ENCODE measurements at places on chromosomes 12 and 14.
A peak's percentile ranks its signal among the peaks of the same experiment; 100 is the strongest.

- DNase-seq: no peak
- no peaks in the 10 kb centered on the region for H3K27me3 ChIP-seq
- no peak overlapping the region for H3K27ac ChIP-seq
- peaks cover 2% of the 10 kb centered on the region for H3K4me1 ChIP-seq
These were observed 1187.3 kb upstream of the TMEM132C start for GRCh38 chr12:127079636-127080035.

DNA sequence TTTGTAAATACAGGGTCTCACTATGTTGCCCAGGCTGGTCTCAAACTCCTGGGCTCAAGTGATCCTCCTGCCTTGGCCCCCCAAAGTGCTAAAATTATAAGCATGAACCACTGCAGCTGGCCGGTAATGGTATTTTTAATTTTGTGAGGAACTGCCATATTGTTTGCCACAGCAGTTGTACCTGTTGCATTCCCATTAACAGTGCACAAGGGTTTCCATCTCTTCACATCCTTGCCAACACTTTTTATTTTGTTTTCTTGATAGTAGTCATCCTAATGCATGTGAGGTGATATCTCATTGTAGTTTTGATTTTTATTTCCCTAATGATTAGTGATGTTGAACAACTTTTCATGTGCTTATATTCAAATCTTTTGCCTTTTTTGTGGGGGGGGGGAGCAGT is 13.5 kb downstream of the OR5AU1 start:
- H3K4me1 ChIP-seq: no peaks in the 10 kb centered on the region

- peaks cover 25% of the 10 kb centered on the region for H3K4me1 ChIP-seq
- no peaks in the 10 kb centered on the region for H3K27me3 ChIP-seq
- H3K36me3 ChIP-seq: no peaks in the 10 kb centered on the region
- no peak for DNase-seq
These were observed 130.1 kb upstream of the HIF1A start for GRCh38 chr14:61565181-61565580.

GRCh38 chr14:36511981-36512584 is 7.9 kb downstream of the NKX2-1 start:
- no peak overlapping the region for H3K27ac ChIP-seq
- DNase-seq: no peak

GRCh38 chr12:121057794-121058193 is 18.7 kb upstream of the OASL start:
- H3K36me3 ChIP-seq: no peaks in the 10 kb centered on the region
- H3K4me3 ChIP-seq: no peak overlapping the region
- DNase-seq: no peak

- H3K27ac ChIP-seq: no peak overlapping the region
- no peaks in the 10 kb centered on the region for H3K27me3 ChIP-seq
- no peaks in the 10 kb centered on the region for H3K36me3 ChIP-seq
- no peaks in the 10 kb centered on the region for H3K4me1 ChIP-seq
- DNase-seq: no peak
- H3K4me3 ChIP-seq: no peak overlapping the region
These were observed 8.5 kb upstream of the VASH1 start for GRCh38 chr14:76752744-76753143.

GRCh38 chr12:93025145-93026103 is 96.3 kb upstream of the EEA1 start:
- no peak overlapping the region for H3K27ac ChIP-seq
- no peaks in the 10 kb centered on the region for H3K36me3 ChIP-seq
- H3K4me3 ChIP-seq: no peak overlapping the region

- no peak for DNase-seq
- H3K27ac ChIP-seq: no peak overlapping the region
- H3K27me3 ChIP-seq: no peaks in the 10 kb centered on the region
- peaks cover under 1% of the 10 kb centered on the region for H3K4me1 ChIP-seq
- H3K36me3 ChIP-seq: no peaks in the 10 kb centered on the region
These were observed 5.3 kb upstream of the PLEKHG3 start for GRCh38 chr14:64698903-64699302.

- H3K27ac ChIP-seq: no peak overlapping the region
- H3K4me3 ChIP-seq: no peak overlapping the region
- no peaks in the 10 kb centered on the region for H3K27me3 ChIP-seq
- H3K4me1 ChIP-seq: no peaks in the 10 kb centered on the region
- H3K36me3 ChIP-seq: no peaks in the 10 kb centered on the region
These were observed 76.6 kb upstream of the OSBPL8 start for GRCh38 chr12:76636121-76636692.

GRCh38 chr14:70052990-70053389 is 135.8 kb downstream of the SLC8A3 start:
- H3K4me3 ChIP-seq: no peak overlapping the region
- no peak for DNase-seq
- no peaks in the 10 kb centered on the region for H3K36me3 ChIP-seq
- no peak overlapping the region for H3K27ac ChIP-seq
- H3K27me3 ChIP-seq: no peaks in the 10 kb centered on the region

GRCh38 chr12:3697311-3697870 is 55.5 kb downstream of the CRACR2A start:
- no peaks in the 10 kb centered on the region for H3K27me3 ChIP-seq
- no peak for DNase-seq
- H3K4me1 ChIP-seq: no peaks in the 10 kb centered on the region
- no peak overlapping the region for H3K4me3 ChIP-seq
- H3K36me3 ChIP-seq: no peaks in the 10 kb centered on the region
- H3K27ac ChIP-seq: no peak overlapping the region

DNA sequence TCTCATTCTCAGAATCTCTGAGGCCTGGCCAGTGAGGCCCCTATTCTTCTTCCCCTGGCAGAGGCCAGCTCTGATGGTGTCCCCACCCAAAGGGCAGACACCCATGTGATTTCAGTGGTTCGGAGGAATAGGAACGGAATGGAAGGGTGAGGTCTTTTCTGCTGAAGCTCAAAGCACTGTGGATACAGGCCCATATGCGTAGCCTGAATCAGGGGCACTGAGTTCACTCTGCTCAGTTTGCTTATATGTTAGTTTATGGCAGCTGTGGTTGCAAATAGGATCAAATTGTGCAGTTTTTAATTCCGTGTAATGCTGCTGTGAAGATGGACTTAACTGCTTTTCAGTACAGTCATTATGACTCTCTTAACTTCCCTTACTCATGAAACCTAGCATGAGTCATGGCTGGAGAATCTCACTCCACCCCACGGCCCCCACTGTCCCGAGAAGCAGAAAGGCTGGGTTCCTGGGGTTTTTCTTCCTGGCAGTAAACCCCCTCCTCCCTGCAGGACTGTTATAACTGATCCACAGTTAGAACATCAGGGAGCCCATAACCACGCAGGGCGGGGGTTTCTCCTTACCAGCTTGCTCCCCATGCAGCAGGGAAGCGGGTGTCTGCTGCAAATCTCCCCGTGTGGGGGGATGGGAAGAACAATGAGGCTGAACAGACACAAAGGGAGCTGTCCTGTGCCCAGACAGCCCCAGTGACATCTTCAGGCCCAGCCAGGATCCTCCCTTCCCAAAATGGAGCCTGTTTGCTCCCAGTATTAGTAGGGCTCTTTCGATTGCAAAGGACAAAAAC is 122.7 kb downstream of the SLC38A6 start:
- peak overlapping the region; percentile 84 for H3K27ac ChIP-seq
- H3K27me3 ChIP-seq: no peaks in the 10 kb centered on the region
- peaks cover 27% of the 10 kb centered on the region for H3K4me1 ChIP-seq
- no peak overlapping the region for H3K4me3 ChIP-seq
- DNase-seq: peak; percentile 50

- no peaks in the 10 kb centered on the region for H3K27me3 ChIP-seq
- H3K36me3 ChIP-seq: no peaks in the 10 kb centered on the region
- no peak for DNase-seq
- no peak overlapping the region for H3K4me3 ChIP-seq
These were observed 144.8 kb upstream of the NAV3 start for GRCh38 chr12:77685901-77686300.

DNA sequence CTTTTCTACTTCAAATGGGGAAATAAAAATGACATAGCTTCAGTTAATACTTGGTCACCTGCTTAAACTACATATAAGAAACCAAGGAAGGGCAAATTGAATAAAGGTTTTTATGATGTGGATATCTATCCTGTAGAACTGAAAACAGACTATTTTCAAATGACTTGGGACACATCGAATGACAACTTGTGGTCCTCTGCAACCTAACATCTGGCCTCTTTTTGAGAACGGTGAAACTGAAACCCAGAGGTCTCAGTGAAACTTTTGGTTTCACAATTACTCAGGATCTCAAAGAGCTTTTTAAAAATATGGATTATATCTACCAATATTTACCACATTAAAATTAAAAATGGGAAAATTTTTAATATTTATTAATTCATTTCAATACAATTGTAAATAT is 65.2 kb downstream of the PPP2R5E start:
- no peak overlapping the region for H3K4me3 ChIP-seq
- no peak overlapping the region for H3K27ac ChIP-seq
- no peaks in the 10 kb centered on the region for H3K4me1 ChIP-seq
- no peaks in the 10 kb centered on the region for H3K36me3 ChIP-seq

- H3K27ac ChIP-seq: no peak overlapping the region
- no peak for DNase-seq
- no peaks in the 10 kb centered on the region for H3K36me3 ChIP-seq
These were observed 11.8 kb upstream of the MYBPC1 start for GRCh38 chr12:101582937-101583336.

DNA sequence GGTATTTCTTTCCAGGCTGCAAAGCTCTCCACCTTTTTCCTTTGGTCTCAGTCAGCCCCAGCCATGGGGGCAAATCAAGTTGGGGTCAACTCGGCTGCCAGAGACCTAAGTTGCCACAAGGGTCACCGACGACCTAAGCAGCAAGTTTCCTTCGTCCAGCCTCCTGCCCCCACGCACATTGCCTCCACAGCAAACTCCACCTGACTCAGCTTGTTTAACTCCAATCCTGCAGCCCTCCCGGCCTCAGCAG is 767 bp upstream of the KCNMB4 start:
- H3K27ac ChIP-seq: no peak overlapping the region
- H3K4me1 ChIP-seq: peaks cover 3% of the 10 kb centered on the region
- H3K27me3 ChIP-seq: no peaks in the 10 kb centered on the region

GRCh38 chr12:104669851-104670337 is 213.1 kb downstream of the CHST11 start:
- H3K4me1 ChIP-seq: peaks cover 55% of the 10 kb centered on the region
- no peak for DNase-seq
- H3K4me3 ChIP-seq: no peak overlapping the region
- no peaks in the 10 kb centered on the region for H3K36me3 ChIP-seq
- no peaks in the 10 kb centered on the region for H3K27me3 ChIP-seq

DNA sequence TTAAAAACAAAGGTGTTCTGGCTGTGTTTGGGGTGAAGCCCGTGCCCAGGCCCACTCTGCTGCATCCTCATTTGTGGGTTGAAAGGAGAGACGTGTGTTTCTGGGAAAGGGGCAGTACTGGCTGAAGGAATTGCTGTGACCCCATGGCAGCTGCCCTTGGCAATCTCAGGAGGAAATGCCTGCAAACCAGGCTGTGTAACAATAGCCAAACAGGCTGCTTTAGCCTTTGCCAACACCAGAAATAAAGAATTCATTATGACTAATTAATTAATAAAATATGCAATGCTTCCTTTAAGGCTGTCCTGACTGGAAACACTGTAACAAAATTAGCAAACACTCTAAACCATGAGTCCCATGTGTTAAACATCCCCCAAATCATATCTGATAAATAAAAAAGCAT is 53.0 kb upstream of the KRR1 start:
- H3K4me1 ChIP-seq: no peaks in the 10 kb centered on the region
- no peak overlapping the region for H3K27ac ChIP-seq
- DNase-seq: no peak
- H3K27me3 ChIP-seq: no peaks in the 10 kb centered on the region
